ENCODE measurements at places on chromosomes 12 and 14.

DNA sequence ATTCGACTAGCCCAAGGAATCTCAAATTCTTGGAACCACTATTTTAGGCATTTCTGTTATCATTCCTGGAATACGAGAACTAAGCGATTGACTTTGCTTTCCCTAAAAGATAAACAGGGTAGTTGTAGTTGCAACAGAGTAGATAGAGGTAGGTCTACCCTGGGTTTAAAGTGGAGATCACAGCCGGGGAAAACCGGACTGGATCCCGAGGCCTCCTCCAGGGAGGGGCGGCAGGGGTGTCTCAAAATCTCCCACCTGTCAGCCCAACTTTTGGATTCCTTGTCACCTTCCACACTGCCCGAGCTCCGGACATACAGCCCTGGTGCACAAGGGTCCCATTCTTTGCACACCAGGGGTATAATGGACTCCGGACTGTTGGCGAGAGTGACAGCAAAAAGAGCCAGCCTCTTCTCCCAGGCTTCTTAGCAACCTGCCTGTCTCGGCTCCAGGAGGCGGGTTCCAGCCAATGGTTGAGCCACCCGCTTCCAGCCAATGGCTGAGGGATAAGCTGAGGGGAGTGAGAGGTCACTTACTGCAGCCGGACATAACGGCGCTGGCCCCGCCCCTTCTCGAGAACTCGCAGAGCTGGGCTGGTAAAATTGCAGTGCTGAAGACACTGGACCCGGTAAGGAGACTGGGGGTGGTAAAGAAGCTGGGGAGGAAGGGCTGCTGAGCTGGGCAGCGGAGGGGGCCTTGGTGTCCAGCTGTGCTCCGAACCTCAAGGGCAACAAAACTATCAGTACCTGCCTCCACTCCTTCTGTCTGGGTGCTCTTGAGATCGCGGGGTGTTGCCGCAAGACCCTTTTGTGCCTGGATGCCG is at the start of gene SUOX:
TSS of gene SUOX (plus strand) at position 562 of the 820 bp plus-strand sequence. CDS start 4,946 bp downstream, outside the sequence.
- DNase-seq: peak; percentile 99

- DNase-seq: no peak
Observed at GRCh38 chr12:87304406-87304805, 724.8 kb downstream of the C12orf50 start.

DNA sequence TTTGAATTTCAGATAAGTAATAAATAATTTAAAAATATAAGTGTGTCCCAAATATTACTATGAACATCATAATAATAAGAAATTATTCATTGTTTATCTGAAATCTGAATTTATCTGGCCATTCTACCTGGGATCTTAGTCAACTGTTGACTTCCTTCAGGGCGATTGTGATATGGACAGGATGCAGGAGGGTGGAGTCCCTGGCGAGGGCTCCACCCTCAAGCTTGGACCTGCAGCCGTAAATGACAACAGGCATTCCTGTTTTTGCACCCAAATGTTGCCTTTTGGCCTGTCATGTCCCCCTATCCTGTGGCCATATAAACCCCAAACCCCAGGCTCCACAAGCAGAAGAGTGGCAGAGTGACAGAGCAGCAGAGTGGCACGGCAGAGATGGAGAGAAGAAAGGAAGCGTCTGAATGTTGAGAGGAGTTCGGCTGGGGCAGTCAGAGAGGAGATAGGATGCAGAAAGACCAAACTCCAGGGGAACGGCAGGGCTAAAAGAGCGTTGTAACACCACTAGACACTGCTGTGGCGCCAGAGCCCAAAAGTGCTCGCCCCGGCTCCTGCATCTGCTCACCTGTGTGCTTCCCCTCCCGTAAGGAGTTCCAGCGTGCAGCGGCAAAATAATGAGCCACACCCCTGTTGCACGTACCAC is 39.4 kb upstream of the FUT8 start:
- DNase-seq: no peak

DNA sequence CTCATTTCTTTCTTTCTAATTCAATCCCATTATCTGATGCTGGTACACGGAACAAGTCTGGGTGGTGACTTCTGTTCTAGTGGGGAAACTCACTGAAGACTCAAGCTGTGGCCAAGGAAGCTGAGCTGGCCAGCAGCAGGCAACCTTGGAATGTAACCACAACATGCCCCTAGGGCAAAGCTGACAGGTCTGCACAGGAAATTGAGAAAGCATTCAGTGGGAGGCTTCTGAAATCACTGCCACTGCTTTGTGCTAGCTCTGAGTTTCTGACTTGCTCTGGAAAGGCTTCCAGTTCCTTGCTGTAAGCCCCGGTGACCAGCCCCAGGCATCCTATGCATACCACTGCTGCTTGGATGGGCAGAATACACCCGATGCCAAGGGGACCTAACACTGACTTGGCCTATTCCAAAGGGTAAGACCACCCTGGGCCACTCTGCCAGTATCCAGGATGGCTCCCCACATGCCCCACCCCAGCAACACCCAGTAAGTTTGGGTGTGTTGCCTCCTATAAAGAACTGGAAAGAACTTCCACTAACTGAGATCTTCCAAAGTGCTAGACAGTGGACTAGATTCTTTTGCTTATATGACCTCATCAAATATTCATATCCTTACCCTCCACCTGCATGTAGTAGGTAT is 84.5 kb upstream of the CDKN3 start:
- DNase-seq: peak; percentile 96

GRCh38 chr12:4293299-4293965 is 19.9 kb downstream of the CCND2 start:
- DNase-seq: no peak

- DNase-seq: peak; percentile 99
Observed at GRCh38 chr14:64645220-64645892, 58.9 kb upstream of the PLEKHG3 start.

DNA sequence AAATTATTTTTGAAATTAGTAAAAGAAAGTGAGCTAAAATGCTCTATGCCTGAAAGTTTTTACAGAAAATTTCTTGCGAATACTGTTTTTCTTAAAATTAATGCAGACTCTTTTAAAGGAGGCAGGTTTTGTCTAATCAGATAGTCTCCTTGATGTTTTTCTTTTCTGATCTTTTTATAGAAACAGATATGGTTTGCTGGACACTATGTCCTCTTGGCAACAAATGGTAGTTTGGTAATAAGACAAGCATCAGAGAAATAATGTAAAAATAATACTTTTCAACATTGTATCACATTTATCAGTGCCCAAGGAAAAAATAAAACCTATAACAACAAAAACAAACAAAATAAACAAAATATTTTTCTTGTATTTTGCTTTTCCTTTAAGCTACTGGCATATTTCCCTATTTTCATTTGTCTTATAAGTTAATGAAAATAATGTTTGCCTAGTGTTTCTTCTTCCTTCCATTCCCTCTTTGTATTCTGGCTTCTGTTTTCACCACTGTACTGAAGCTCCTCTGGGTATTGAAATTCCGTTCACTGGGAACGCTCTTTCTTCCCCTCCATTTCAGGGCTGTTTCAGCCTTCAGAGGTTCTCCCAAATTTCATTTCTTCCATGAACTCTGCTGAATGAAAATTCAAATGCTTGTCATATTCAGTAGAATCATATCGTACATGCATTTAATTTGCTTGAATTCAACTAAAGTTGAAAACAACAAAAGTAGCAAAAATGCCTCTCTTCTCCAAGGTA is 115.3 kb downstream of the TRMT5 start:
- DNase-seq: no peak

DNA sequence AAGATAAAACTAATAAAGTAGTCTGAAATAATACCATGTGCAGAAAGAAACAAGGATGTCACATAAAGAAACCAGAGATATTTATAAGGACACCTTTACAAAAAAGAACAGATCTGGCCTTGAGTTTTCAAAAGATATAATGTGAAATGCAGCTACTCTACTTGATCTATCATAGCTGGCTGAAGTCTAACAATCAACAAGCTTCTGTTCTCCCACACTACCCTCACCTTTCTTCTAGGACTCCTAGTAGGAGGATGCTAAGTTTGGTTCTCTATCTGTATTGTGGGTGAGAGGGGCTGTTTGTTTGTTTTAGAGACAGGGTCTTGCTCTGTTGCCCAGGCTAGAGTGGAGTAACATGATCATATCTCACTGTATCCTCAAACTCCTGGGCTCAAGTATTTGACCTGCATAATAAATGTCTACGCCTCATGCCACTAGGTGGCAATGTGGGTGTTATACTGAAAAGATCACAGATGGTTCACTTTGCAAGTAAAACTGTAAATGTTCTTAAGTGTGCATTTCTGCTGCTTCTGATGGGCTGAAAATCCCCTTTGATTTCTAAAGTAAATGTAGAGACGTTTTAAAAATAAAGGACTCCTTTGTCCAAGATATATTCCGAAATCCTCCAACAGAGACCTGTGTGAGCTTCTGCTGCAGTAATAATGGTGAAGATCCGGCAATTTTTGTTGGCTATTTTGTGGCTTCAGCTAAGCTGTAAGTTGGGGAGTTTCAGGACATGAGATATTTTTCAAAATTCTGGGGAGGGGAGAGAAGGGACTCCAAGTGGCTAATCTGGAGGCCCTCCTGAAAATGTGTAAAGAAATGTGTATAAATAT is 269.3 kb downstream of the DAD1 start:
- no peak for DNase-seq

DNA sequence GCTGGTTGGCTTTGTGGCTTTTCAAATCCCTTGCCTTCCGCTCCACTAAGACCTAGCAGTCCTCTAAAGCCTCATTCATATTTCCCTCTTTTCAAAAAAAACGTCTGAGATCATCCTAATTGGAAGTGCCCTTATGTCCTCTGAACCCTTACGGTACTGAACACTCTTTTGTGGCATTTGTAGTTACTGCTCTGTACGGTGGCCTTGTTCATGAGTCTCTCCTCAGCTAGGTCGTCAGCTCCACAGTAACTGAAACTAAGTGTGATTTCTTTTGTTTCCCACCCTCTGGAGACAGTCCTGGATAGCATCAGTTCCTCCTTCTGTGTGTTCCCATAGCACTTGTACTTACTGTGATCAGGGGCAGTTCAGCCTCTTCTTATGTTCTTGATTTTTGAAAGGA is 49.7 kb downstream of the DAAM1 start:
- DNase-seq: no peak

GRCh38 chr12:67747869-67748742 is 99.6 kb downstream of the DYRK2 start:
- DNase-seq: peak; percentile 37

- DNase-seq: no peak
Observed at GRCh38 chr14:30295980-30296379, 263.0 kb upstream of the G2E3 start.

Measured in HTR-8/SVneo (cell line).